Activated CD4-positive, alpha-beta T cell treated with anti-CD3 and anti-CD28 coated beads, Interleukin-2, amount 10 ng/mL, durations not matched to agents 24 days and 14 days (primary cell): ENCODE measurements at places on chromosomes 4 and X. TPM values are rescaled to one million over a fixed set of nuclear protein-coding genes. Genes with fewer than 3 reads are reported as not detected.

DNA sequence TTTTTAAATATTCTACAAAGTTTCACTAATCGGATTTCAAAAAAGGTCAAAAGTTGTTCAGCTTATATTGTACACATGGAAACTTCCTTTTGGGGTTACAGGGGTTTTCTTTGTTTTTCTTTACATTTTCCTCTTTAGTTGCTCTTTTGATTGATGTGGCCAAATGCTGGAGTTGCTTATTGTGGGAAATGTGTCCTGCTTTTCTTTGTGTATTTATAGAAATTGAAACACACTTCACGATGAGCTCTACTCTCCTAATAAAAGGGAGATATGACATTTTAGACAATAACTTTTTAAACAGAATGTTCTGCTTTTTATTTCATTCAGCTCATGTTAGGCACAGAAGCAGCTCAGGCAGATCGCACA is 50.7 kb upstream of the SPRY1 start:
- no peak for DNase-seq

- DNase-seq: peak; percentile 48
Observed at GRCh38 chrX:154751669-154752271, 893 bp upstream of the GAB3 start.

DNA sequence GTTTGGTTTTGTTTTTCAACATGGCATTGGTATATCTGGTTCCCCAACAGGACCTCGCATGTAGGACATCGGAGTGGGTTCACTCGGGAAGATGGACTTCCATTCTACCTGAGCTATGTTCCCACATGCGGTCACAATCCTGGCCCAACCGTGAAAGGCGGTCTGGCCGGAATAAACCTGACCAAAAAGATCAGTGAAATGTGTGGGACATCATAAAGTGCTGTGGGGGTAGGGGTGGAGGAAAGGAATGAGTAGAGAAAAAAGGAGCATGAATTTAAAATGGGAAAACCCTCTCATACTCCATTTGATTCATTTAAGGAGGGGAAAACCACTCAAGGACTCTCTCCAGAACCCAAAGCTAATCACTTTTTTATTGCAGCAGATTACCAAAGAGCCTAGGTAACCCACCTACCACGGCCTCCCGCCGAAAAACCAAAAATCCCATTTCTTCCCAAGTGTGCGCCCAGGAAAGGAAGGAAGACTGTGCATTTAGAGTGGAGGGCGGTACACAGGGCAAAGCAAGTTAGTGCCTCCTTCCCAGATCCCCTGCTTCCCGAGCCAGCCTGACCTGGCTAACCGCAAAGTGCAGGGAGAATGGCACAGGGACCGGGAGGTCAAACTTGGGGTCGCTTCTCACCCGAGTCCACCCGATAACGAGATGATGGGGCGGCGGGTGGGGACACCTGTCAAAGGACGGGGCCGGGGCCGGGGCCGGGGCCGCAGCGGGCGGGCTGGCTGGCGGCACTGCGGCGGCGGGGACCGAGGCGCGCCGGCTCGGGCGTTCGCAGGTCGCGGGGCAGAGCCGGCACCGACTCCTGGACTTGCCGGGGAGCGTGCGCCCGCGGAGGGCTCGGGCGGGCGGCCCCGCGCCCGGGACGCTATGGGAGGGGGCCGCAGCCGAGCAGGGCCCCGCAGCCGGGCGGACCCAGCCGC is 669 bp downstream of the TMEM150C start:
- no peak for DNase-seq

DNA sequence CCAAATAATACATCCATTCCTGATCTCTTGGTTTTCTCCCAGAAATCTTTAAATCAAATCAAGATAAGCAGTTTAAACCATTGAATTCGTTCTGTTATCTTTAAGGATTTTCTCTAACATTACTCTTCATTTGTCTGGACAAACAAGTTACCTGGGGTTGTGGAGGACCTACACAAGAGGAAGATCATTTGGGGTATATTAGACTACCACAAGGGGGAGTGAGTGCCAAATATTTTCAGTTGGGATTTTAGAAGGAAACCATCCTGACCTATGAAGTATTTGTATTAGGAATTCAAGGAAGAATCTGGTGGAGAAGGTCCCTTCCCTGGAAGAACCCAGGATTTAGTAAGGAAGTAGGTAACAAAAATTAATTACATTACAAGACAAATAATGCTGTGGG is 12.0 kb upstream of the DCHS2 start:
- no peak for DNase-seq

DNA sequence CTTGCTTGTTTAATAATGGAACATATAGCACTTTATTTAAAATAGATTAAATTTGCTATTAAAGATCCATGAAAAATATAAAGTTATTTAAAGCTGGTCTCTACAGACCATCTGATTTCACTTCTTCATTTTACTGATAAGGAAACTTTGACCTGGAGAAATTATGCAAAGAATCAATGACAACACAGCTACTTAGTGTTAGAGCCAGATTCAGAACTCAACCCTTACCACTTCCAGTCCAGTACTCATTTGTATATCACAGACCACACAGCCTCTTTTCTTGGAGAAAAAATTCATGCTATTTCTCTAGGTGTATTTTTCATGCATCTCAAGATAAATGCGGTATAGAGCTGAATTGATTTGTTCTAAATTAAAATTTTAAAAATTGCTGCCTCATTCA is 34.0 kb downstream of the WDFY3 start:
- no peak for DNase-seq

- DNase-seq: no peak
Observed at GRCh38 chr4:138674209-138674608, 341.4 kb upstream of the NOCT start.

- DNase-seq: no peak
Observed at GRCh38 chr4:2788101-2788500, 4.8 kb upstream of the SH3BP2 start.

DNA sequence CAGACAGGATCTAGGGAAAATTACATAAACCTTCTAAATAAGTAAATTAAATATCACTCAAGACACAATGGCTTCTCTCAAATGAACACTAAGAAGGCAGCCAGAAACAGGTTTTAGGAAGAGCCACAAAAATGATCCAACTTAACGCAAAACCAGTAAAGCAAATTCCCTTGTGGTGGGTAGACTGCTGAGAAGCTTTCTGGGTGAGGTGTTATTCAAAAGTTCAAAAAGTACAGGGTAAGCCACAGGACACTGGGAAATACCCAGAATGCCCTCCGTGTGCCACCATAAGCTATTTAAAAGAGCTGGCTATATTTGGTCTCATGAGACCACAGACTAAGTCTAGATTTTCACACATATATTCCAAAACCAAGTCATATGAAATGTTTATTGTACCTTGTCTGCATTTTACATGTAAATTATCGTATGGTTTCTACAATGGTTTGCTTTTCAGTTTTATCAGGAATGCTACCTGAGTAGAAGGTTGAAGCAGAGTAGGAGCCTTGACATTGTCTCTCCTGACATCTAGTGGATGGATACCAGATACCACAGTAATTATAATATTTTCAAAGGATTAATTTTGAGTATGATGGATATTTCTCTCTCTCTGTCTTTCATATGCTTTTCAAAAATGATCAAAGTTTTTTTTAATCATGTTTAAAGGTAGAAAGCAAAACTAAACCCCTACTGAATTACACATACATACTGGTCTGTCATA is 109.3 kb upstream of the KLHL13 start:
- DNase-seq: no peak

- no peak for DNase-seq
Observed at GRCh38 chr4:37964734-37965457, 4.7 kb downstream of the PTTG2 start.

GRCh38 chrX:25124391-25124790 is 108.6 kb upstream of the ARX start:
- no peak for DNase-seq

DNA sequence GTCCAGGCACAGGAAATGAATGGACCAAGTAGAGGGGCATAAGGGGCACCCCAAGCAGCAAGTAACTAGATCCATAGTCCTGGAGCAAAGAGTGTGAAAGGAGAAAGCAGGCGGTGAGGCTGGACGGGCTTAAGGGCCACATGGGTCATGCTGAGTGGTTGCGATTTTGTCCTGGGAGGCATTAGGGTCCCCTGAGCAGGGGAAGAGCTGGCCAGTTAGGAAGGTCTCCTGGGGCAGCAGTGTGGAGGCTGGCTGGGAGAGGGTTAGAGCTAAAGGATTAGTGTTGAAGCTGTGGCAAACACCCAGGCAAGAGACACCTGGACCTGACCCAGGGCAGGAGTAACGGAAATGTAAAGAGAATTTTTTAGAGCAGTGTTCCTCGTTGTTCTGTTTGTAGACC is 26.5 kb downstream of the MYOZ2 start:
- no peak for DNase-seq

DNA sequence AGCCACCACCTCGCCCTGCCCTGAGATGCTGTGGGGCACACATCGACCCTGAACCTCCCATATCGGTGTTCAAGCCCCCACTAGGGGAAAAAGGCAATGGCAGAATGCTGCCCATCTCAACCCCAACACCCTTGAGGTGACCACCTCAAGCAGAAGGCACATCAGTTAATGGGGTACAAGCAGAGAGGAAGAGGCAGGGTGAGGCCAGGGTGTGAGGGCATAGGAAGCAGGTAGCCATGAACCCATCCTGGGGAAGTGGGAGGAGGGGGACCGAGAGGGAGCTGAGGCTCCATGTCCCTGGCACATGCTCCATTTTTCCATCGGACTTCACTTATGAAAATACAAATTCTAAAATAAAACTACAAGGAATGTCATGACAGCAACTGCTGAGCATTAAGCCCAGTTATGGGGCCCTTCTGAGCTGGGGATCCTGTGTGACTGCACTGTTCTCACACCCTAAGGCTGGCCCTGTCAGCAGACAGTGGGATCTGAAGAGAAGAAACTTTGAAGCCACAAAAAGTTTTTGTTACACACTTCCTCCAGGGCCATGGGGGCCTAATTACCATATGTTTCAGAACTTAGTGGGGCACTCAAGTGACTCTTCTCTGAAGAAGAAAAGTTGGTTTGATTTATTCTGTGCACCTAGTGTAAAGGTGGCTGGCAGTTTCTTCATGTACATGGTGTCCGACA is 68.2 kb upstream of the FAM241A start:
- no peak for DNase-seq

DNA sequence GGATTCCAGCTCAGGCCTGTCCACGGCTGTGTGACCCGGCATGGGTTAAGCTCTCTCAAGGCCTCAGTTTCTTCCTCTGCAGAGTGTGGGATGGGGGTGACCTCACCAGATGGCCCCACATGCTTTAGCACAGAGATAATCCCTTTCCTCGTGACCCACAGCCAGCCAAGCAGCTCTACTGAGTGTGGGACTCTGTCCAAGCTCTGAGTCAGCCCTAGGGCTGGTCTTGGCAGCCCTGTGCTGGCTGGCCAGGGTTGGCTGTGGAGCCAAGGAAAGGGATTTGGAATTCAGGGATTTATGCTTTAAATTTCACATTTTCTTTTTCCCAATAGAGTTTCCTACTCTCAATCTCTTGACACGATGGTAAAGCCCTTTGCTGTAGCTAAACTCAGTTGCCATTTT is 19.7 kb upstream of the SPON2 start:
- DNase-seq: no peak

DNA sequence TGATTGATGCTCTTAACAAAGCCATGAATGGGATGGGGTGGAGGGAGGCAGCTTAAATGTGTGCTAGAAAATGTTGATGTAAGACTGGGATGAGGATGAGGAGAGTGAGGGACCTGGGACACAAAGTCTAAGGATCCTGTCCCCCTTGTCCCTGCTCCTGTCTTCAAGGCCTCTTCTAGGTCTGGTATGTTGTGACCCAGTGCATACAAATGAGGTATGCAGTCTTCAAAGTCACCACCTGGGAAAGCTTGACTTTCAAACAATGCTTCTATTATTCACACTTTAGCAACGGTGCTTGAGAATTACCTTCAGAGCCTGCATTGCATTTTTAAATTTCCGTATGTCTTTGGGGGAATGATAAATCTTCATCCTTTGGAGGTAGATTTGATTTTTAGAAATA is 88.4 kb upstream of the SLC34A2 start:
- DNase-seq: no peak

DNA sequence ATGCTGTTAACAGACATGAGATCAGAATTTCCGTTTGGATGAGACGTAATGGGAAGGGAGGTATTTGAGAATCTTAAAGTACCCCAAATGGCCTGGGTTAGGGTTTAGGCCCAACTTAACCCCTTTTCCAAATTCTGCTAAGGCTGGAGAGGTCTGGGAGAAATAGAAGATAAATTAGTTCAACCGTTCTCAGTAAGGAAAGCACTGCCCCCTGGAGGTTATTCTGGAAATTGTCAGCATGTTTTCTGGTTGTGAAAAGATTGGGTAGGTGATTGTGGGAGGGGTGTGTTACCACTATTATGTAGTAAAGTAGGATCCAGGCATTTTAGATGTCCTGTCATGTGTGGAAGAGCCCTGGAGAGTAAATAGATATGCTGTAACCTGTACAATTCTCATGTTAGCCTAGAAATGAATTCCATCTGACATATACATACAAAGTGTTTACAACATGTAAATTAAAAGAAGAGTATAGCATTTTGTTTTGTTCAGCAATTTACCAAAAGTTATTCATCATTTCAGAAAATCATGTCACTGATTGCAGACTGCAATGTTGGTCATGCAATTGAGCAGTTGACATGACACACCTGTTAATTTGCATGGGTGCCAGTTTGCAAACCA is 26.8 kb upstream of the GRXCR1 start:
- DNase-seq: peak; percentile 86

GRCh38 chrX:123173833-123174232 is 10.2 kb upstream of the GRIA3 start:
- no peak for DNase-seq

TCEAL6 gene
- not detected in 2 replicates for total RNA-seq

OPRPN gene
- not detected in 2 replicates for total RNA-seq

TEC gene
- total RNA-seq: 2.7 and 3.0 TPM in 2 replicates

PWWP3B gene
- not detected in 2 replicates for total RNA-seq

TRMT2B gene
- 19.7 and 19.8 TPM in 2 replicates for total RNA-seq

RHOXF2 gene
- not detected in 2 replicates for total RNA-seq

PNMA6A gene
- total RNA-seq: 0.70 and 1.2 TPM in 2 replicates
